ENCODE measurements at places on chromosomes 13 and 19.

DNA sequence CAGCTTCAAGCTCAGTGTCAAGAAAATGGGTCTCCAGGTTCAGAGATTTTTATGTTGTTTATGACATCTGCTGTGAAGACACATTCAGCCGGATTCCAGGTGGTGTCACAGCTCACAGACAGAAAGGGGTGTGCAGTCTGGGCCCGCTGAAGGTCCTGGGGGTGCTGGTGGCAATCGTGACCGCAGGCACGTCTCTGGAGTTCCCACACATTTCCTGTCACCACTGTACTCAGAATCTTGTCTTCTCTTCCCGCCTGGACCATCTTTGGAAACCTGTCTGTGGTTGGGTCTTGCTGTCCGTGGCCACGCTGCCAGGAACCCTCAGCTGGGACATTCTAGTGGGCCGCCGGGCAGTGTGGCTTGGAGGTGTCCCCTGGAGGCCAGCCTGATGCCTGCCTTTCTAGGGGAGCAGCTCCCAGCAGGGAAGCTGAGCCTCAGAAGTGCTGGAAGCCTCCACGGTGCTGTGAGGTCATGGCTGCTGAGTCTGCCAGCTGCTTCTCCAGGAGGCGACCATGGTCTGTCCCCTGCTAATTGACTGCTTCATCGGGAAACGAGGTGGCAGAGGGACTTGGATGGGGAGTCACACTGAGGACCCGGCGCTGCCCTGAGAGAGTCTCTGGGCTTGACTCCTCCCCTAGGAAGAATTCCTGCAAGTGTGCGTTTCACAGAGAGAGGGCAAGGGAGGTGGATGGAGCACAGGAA lies 3.7 kb downstream of the TEX29 start:
- DNase-seq, result no peak

GRCh38 chr19:13117772-13118423 lies at the start of gene NACC1:
Gene NACC1, plus strand, starts transcription at chr19:13118264. Its CDS starts 16,944 bp downstream, at chr19:13135208.
- peak; percentile 73 for DNase-seq

DNA sequence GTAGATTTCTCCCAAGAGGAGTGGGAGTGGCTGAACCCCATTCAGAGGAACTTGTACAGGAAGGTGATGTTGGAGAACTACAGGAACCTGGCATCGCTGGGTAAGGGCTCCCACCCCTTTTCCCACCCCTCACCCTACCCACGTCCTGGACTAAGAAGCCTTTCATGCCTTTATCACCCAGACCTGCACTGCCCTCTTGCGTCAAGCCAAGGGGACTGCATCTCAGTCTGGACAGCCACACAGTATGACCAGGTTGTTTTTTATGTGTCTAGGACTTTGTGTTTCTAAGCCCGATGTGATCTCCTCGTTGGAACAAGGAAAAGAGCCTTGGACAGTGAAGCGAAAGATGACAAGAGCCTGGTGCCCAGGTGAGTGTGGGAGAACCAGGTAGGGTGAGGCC lies 8.8 kb downstream of the ZFP28 start:
- DNase-seq, result no peak

DNA sequence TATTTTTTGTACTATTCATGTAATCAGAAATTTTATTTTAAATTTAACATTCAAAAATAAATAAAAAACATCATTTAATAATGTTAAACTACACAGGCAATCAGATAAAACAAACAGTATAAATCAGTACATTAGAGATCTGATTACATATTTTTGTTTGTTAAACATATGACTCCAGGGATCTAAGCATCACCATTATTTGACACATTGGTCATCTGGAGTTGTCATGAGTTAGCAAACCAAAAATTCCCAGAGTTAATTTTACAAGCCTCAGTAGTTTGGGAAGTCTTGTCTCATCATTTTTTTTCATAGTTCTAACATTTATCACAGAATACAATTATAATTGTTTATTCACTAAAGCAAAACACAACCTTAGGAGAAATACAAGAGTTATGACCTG lies 770.8 kb upstream of the SLITRK6 start:
- DNase-seq, result no peak

DNA sequence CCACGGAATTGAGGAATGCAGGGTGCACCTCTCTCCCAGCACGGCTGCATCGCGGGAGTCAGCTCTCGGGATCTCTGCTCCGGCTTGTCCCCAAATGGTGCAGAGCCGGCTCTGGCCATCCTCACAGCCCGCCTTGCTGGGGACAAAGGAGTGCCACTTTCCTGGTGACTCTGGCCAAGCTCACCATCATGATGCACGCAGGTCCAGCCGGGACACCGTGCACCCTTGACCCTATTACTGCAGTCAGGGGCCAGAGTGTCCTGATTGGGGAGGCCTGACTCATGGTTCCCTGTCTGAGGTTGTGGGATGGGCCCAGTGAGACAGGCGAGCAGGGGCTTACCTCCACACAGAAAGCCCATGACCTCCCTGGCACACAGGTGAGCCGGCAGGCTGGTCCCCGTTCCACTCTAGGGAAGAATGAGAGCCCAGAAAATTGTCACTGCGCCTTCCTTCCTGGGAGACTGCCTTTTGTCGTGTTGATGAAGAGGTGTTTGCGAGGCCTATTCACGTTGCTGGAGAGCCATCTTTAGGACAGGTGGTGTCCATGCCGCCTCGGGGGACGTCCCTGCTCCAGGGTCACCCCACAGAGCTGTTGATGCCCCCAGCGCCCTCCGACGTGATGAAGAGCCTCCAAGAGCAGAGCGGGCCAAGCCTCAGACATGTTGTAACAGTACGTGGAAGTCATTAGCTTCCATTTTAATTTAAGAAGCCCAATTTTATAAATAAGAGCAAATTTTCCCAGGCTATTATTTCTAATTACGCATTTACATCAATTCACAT lies 18.5 kb upstream of the VSTM2B start:
- no peak for DNase-seq

DNA sequence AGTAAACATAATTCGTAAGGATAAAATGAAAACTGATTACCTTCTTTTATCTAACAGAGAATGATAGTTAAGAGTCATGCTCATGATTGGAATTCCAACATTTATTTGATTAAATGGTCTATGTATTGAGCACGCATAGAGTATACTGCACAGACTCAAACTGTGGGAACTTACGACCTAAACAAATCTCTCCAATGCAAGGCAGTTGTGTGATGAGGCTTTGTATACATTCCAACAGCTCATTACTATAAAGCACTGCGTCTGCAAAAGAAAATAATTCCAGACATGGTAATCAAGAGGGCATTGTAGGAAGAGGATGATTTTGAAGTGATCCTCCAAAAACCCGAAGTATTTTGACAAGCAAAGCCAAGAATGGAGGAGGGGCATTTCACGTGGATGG lies 169.5 kb downstream of the NUFIP1 start:
- DNase-seq, result no peak

DNA sequence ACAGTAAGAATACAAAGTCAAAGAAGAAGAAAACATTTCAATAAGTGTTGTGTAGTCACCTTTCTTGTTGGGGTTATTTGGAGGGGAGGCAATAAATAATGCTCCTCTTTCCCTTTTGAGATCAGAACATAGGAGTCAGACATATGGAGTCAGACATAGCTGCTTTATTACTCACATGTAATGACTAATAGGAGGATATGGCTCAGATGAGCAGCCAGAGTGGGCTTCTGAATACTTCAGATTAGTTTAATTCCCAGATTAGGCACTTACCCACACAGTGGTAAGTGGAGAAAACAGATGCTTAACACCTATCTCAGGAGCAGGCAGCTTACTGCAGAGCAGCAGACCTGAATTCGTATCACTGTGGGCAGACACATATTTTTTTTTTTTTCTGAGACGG lies 31.7 kb upstream of the C1QTNF9B start:
- DNase-seq, result no peak

DNA sequence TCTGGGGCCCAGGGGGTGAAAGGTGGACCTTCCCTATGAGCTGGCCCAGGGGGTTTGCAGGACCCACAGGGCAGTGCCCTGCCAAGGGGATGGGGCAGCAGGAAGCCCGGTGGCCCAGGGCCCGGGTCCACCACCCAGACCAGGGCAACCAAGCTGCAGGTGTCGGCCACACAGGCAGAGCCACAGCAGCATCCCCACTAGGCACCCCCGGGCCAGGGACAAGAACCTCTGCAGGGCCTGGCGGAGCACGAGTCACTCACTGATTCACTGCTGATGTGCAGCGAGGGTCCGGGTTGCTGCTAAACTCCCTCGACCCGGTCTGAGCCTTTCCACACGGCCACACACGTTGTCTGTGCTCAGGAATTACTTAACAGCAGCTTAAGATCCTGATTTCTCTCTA lies 8.8 kb downstream of the FZR1 start:
- DNase-seq, result no peak
